ENCODE measurements at places on chromosomes 2 and 18. TPM values are rescaled to one million over a fixed set of nuclear protein-coding genes. Genes with fewer than 3 reads are reported as not detected.

DSG1 gene
- not detected for total RNA-seq

PAIP2B gene
- 1.1 TPM for total RNA-seq

ARHGEF4 gene
- total RNA-seq = 2.1 TPM

ZCCHC2 gene
- total RNA-seq = 11.5 TPM

NCKAP1 gene
- 153 TPM for total RNA-seq

CTNNA2 gene
- not detected for total RNA-seq

NYAP2 gene
- not detected for total RNA-seq

DES gene
- total RNA-seq = not detected

AKAIN1 gene
- total RNA-seq = not detected

OTOS gene
- total RNA-seq = not detected

LRRTM1 gene
- not detected for total RNA-seq

PTH2R gene
- total RNA-seq = not detected

ATP6V1C2 gene
- total RNA-seq = not detected

ALLC gene
- total RNA-seq = not detected

SLC20A1 gene
- 120 TPM for total RNA-seq

AP1S3 gene
- total RNA-seq = 23.0 TPM

BOK gene
- 2.7 TPM for total RNA-seq

ABCB11 gene
- not detected for total RNA-seq

UGT1A3 gene
- not detected for total RNA-seq

GPR17 gene
- 0.28 TPM for total RNA-seq

TMEM131 gene
- 28.9 TPM for total RNA-seq

GRHL1 gene
- total RNA-seq = 0.13 TPM

SH2D6 gene
- total RNA-seq = 1.1 TPM

IL36RN gene
- total RNA-seq = not detected

ZFP36L2 gene
- total RNA-seq = 20.4 TPM

GALNT13 gene
- not detected for total RNA-seq

HAAO gene
- 2.4 TPM for total RNA-seq

LGALSL gene
- 5.9 TPM for total RNA-seq

SLC4A1AP gene
- total RNA-seq = 29.7 TPM

LYPD6 gene
- 1.8 TPM for total RNA-seq

IL1F10 gene
- not detected for total RNA-seq

RETSAT gene
- total RNA-seq = 28.4 TPM

DCTN1 gene
- total RNA-seq = 172 TPM

VPS54 gene
- total RNA-seq = 20.6 TPM

IL37 gene
- not detected for total RNA-seq

ABCG5 gene
- not detected for total RNA-seq

FLACC1 gene
- total RNA-seq = 2.4 TPM

KIF1A gene
- total RNA-seq = 330 TPM

DPP4 gene
- 1.4 TPM for total RNA-seq

TUBA3E gene
- not detected for total RNA-seq

SKA1 gene
- total RNA-seq = 37.3 TPM

SLC11A1 gene
- 0.09 TPM for total RNA-seq
